ENCODE measurements at places on chromosomes 12 and 14.

- DNase-seq, result no peak
Observed at GRCh38 chr12:51921017-51921725, 13.9 kb downstream of the ACVRL1 start.

- DNase-seq, result no peak
Observed at GRCh38 chr14:24804552-24805212, 170.7 kb upstream of the GZMB start.

DNA sequence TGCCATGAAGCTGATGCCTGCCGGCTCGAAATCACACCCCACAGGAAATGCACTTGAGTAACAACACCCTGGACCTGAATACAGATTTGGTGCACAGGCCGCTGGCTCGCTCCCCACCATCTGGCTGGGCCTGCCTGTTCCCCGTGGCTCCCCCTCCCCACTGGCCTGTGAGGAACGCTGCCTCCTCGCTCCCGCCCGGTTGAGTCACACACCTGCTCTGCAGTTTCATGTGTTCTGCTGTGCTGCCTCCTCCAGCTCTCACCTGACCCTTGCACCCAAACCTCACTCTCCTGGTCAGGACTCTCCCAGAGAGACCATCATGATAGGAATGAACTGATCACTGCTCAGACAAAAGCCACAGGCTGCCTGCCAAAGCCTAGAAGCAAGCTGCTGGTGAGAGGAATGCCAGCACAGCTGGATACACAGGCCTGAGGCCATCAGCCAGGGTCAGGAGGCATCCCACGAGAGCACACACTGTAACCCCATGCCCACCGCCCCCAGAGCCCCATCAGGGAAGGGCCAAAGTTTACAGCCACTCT lies 3.8 kb upstream of the SIVA1 start:
- peak; percentile 58 for DNase-seq

- DNase-seq, result no peak
Observed at GRCh38 chr12:60257063-60257462, 661.2 kb downstream of the SLC16A7 start.

- no peak for DNase-seq
Observed at GRCh38 chr14:31018057-31018645, 7.3 kb upstream of the AP4S1 start.

GRCh38 chr14:33810308-33810707 lies 140.6 kb downstream of the EGLN3 start:
- DNase-seq, result no peak

DNA sequence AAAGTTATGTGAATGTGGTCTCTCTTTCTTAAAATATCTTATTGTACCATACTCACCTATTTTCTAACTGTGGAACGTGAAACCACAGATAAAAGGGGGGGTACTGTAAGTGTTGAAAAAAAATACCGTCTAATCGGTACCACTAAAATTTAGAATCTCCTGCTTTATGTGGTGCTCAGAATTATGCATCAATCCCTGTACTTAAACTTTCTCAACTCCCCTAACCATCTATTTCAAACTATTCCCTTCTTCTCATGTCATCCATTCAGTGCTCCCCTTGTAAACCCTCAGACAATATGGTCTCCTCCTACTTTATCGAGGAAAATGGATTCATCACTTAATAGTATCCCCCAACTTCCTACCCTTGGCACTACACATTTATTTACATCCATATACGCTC lies 23.7 kb downstream of the DEPDC4 start:
- DNase-seq, result no peak

DNA sequence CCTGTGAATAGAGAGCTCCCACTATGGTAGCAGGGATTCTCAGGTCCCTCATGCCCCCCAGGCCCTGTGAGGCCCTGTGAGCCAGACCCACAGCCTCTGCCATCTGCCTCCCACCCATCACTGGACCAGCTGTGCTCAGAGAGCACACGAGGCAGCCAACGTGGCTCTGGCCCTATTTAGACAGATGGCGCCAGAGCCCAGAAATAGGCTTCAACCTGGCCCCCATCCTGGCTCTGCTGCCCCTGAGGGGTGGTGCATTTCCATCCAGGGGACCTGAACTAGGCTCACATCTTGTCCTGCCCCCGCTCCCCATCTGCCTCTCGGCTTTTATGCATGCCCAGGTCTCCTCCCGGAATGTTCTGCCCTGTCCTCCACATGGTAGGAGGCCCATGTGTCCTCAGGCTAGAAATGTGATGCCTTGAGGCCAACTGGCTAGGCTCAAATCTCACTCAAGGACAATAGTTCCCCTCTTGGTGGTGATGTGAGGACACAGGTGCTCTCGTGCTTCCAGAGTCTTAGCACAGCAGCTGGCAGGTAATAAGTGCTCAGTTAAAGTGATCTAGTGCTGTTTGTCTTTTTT lies 18.9 kb downstream of the TMEM63C start:
- DNase-seq, result no peak

GRCh38 chr12:116065606-116066005 lies 211.9 kb downstream of the MED13L start:
- peak; percentile 22 for DNase-seq

GRCh38 chr12:109706747-109707469 lies 6.7 kb upstream of the FAM222A start:
- DNase-seq, result no peak

GRCh38 chr14:37232907-37233481 lies 35.3 kb downstream of the MIPOL1 start:
- DNase-seq, result peak; percentile 20

GRCh38 chr12:99136516-99136915 lies 491.4 kb downstream of the APAF1 start:
- no peak for DNase-seq

DNA sequence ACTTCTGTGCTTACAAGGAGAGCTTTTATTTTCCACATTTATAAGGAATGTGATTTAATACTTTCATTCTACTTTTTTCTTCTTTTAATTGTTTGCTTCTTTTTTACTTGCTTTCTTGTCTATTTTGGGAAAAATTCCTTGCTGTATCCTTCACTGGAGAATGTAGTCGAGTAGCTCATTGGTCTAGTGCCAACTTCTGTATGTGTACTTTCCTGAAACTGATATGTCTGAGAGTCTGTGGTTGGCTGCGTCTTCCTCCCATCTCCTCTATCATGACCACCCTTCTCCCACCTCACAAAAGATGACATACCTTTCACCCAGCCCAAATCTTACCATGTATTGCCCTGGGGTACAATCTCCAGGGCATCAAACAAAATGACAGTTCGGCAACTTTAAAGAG lies 51.8 kb downstream of the MSRB3 start:
- DNase-seq, result no peak

DNA sequence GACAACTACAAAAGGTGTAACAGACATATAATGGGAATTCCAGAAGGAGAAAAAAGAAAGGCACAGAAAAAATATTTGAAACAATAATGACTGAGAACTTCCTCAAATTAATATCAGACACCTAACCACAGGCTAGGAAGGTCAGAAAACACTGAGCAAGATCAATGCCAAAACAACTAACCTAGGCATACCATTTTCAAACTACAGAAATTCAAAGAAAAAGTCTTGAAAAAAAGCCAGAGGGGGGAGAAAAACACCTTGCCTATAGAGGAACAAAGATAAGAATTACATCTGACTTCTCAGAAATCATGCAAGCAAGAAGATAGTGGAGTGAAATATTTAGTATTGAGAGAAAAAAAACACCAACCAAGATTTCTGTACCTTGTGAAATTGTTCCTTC lies 77.8 kb downstream of the RIN3 start:
- DNase-seq, result no peak

GRCh38 chr14:70782361-70782760 lies 27.0 kb downstream of the MAP3K9 start:
- DNase-seq, result peak; percentile 19

DNA sequence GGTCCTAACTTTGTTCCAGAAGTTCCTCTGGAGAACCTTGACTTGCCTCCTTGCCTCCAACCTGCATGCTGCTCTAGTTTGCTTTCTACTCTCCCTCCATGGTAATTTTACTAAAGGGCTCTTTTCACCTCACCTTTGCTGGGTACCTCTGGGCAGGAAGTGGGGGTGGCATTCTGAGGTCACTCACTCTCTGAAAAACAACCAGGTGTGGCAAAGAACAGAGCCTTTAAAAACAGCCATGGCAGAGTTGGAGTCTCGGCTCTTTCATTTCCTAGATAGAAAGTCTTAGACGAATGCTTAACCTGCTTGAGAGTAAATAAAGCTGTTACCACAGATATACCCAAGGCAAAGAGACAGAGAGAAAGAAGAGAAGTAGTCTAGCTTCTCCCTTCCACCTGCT lies 827.9 kb downstream of the BCL11B start:
- DNase-seq, result no peak

- DNase-seq, result no peak
Observed at GRCh38 chr14:40402957-40403356, 970.7 kb upstream of the FBXO33 start.

- no peak for DNase-seq
Observed at GRCh38 chr12:68368327-68368726, 36.2 kb upstream of the MDM1 start.

GRCh38 chr12:4587108-4587507 lies 25.1 kb downstream of the DYRK4 start:
- no peak for DNase-seq

DNA sequence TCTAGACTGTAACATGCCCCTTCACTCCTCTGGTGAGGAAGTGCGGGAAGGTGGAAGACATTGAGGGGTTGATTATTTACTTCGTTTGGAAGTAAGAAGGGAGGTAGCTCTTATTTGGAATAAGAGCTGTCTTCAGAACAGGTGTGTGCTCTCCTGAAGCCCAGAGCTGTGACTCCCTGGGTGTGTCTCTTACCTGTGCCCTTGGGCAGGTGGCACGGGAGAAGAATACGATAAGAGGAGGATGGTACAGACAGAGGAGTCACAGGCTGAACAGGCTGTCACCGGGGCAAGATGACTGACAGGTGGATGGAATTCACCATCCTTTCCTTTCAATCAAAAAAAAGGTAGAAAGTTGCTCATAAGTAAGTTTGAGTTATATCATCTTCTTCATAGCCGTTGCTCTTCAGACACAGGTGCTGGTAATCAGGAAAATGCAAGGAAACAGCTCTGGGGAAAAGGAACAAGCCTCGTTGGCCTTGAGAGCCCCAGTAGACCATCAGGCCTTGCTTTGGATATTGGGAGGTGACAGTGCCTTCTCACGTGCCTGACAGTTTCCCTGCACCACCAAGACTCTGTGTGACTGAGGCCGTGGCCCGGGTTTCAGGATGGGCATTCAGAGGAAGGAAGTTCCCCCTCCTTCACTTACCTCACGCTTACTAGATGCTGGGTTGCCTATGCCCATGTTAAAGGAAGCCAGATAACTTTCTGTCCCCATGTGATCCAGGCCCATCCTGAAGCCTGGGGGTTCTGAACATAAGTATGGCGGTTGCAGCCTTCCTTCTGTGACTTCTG lies 120.4 kb downstream of the ETV6 start:
- no peak for DNase-seq

GRCh38 chr12:14950982-14951746 lies 10.2 kb downstream of the ARHGDIB start:
- no peak for DNase-seq

- peak; percentile 60 for DNase-seq
Observed at GRCh38 chr14:89720741-89721729, 233.5 kb downstream of the EFCAB11 start.

- DNase-seq, result no peak
Observed at GRCh38 chr14:62897771-62898170, 147.5 kb downstream of the KCNH5 start.
